ENCODE measurements at places on chromosomes 11 and 22. TPM values are rescaled to one million over a fixed set of nuclear protein-coding genes. Genes with fewer than 3 reads are reported as not detected.

DNA sequence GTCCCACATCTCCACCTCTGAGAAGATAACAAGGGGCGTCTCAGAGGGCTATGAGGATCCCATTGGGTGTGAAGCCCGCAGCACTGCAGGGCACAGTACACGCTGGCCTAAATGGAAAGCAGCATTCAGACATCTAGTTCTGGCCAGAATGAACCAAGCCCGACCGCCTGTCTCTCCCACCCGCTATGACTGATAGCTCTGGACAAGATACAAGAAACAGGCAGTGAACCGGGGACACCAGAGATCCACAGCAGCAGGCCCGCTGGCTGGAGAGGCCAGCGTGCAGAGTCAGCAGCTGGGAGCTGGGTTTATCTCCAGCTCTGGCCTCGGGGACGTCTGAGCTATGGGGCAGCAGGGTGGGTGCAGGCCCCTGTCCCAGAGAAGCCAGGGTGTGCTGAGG, 9.6 kb downstream of the CERK start:
- DNase-seq, result no peak

DNA sequence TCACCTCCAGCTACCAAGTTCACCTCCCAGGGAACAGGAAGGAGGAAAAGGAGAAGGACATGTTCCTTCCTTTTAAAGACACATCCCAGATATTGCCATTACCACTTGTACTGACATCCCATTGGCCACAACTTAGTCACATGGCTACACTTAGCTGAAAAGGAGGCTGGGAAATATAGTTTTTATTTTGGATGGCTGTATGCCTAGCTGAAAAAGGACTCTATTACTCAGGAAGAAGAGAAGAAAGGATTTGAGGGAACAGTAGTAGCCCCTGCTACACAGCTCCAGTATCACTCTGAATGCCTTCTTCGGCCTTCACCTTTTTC, 2.1 kb upstream of the APOA5 start:
- DNase-seq, result peak; percentile 31

- no peak for DNase-seq
Measured at GRCh38 chr11:70409871-70410270, 11.5 kb downstream of the CTTN start.

DNA sequence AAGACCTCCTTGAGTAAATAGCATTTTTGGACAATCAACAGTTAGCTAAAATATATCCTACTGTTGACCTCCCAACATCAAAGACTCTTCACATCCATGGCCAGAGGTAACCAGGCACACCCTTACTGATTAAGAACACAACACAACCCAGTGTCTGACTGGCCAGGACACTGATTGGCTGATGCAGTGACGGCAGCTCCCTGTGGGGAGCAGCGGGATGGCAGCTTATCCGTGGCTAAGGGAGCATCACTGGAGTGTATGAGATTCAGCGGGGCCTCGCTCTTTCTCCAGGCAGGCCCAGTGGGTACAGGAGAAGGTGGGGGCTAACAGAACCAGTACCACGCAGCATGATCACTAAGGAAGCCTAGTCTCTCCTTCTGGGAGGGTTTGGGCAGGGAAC, 10.3 kb upstream of the IL2RB start:
- no peak for DNase-seq

DNA sequence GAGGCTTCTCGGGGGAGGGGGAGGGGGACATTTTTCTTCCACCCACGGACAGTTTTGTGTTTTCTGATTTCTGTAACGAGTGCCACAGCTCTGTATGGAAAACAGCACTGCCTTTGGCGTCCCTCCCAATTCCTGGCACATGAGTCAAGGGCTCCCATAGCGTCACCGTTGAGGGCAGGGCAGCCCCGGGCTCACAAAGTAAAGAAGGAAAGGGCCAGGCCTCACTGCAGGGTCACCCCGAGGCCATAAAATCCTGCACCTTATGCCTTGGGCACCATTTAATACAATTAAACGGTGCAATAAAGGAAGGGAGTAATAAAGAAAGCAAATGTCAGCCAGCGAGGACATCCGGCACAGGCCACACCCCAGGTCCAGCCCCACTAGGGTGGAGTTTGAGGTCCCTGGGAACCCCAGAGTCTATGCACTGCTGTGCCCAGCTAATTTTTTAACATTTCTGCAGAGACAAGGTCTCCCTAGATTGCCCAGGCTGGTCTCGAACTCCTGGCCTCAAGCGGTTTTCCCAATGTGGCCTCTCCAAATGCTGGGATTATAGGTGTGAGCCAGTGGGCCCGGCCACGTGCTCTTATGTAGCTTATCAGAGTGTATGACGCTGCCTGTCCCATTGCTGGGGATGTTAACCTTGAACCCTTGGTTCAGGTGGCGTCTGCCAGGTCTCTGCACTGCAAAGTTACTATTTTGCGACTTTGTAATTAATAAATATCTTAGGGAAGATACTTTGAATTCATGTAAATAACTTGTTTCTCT, 13.6 kb upstream of the MUC2 start:
- DNase-seq, result peak; percentile 77

DNA sequence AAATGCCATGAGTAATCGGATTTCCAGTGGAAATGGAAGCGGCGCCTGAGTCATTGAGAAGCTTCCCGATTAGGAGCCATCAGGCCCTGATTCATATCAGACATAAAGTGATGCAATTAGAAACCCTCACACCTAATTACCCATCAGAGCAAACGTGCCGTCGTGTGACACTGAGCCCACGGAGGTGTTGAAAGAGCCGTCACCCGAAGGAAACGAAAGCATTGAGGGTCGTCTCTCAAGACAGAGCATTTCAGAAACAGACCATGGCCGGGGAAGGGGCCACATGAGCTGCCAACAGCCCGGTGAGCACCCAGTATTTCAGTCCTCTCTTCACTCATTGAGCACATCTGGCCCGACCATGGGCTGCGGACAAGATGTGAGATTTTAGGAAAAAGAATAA, 829.3 kb downstream of the TBC1D22A start:
- DNase-seq, result no peak

GRCh38 chr11:35822815-35823495, 120.9 kb upstream of the LDLRAD3 start:
- DNase-seq, result peak; percentile 13

GRCh38 chr11:70367071-70367470, 31.3 kb upstream of the CTTN start:
- DNase-seq, result no peak

DNA sequence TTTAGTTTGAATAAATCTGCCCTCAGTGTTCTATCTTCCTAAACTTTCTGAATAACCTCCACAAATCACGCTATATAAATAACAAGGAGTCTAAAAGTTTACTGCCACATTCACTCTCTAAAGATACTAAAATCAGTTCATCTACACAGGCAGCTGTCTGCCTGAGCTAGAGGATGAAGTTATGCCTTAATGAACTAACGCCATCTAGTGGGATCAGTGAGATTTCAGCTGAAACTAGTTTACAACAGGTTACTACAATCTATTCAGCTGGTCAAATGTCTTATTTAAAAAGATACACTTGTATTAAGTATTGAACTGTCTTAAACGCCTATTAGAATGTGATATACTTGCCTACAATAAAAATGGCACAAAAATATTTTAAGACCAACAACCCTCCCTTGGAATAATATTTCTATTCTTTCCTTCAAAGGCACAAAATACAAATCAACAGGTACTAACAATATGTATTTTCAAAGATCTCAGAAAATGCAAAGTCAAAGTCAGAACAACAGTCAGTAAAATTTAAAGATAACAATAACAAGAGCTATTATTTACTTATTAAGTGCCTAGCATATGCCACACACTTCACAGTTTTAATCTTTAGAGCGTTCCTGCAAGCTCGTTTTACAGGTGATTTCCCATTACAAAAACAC, 84.1 kb downstream of the LARGE2 start:
- DNase-seq, result peak; percentile 62

- DNase-seq, result no peak
Measured at GRCh38 chr22:46209262-46209661, 40.8 kb downstream of the CDPF1 start.

DNA sequence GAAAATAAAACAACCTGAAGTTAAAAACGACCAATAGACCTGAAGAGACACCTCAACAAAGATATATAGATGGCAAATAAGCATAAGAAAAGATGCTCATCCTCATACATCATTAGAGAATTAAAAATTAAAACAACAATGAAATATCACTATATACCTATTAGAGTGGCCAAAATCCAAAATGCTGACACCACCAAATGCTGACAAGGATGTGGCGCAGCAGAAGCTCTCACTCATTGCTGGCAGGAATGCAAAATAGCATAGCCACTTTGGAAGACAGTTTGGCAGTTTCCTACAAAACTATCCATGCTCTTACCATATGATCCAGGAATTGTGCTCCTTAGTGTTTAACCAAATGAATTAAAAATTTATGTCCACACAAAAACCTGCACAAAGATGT, 55.0 kb upstream of the APOA1 start:
- no peak for DNase-seq

DNA sequence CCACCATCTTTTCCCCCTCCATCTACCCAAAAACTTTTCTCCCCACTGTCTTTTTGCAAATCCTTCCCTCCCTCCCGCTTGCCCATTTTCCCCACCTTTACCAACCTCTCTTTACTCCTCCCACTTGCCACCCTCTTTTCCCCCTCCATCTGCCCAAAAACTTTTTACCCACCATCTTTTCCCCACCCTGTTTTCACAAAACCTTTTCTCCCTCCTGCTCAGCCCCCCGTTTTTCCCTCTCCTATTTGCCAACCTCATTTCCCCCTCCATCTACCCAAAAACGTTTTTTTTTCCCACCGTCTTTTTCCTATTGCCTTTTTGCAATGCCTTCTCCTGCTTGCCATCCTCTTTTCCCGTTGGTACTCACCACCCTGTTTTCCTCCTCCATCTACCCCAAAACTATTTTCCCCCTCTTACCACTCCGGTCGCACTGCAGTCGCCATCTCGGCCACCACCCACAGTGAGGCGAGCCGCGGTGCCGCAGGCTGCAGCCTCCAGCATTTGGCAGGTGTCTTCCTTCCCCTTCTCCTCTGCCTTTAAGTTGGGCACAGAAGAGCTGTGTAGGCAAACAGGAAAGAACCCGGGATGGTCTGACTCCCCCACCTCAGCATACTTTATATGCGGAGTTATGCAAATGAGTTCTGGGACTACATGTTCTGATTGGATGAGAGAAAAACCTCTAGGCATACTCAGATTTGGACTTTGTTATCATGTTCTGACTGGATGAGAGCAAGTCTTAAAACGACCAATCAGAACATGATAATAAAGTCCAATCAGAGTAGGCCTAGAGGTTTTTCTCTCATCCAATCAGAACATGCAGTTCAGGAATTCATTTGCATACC, 121.2 kb upstream of the VPREB1 start:
- no peak for DNase-seq

DNA sequence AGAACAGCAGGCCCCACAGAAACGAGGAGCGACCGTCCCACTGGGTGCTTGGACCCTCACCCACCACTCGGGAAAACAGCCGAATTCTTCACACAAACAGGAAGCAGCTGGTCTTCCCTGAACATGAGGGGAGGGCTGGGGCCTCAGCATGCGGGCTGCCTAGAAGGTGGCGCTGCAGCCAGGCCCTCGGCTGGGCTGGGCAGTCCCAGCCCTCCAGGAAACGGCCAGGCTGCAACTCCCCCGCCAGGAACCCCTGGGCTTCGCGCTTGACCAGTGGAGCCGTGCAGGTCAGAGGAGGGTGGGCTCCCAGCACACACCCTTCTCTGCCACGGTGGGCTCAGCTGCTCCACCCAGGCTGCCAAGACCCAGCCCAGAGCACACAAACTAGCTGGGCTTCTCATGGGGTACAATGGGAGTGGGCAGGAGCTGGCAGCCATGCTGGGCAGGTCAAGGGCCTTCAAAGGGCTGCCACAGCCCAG, 29.6 kb downstream of the IGF2 start:
- DNase-seq, result no peak

- no peak for DNase-seq
Measured at GRCh38 chr11:134414766-134415765, 3.0 kb upstream of the B3GAT1 start.

- DNase-seq, result no peak
Measured at GRCh38 chr11:113240790-113241635, 73.4 kb upstream of the TTC12 start.

- no peak for DNase-seq
Measured at GRCh38 chr11:39542460-39542859, 1917.0 kb downstream of the LRRC4C start.

DNA sequence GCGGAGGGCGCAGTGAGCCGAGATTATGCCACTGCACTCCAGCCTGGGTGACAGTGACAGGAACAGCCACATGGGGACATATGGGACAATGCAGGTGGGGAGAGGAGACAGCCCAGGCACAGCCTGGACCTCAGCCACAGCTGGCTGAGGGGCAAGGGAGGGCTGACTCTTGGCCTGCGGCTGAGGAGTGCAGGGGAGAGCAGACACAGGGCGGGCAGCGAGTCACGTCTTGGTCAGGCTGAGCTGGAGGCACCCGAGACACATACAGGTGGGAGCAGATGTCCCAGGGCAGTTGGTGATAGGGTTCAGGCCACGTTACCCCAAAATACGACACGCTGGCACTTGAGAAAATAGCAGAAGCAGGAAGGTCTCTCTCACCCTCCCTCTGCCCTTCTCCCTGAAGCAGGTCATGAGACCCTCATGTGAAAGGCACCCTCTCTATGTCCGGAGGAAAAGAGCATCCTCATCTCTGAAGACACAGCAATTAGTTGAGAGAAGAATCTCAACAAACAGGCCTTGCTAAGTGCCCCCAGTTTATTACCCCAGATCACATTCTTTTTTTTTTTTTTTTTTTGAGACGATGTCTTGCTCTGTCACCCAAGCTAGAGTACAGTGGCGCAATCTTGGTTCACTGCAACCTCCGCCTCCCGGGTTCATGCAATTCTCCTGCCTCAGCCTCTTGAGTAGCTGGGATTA, 10.5 kb downstream of the KIAA0930 start:
- DNase-seq, result no peak

- peak; percentile 63 for DNase-seq
Measured at GRCh38 chr11:133064152-133064877, 468.0 kb downstream of the OPCML start.

- DNase-seq, result no peak
Measured at GRCh38 chr22:50626314-50626849, 1.6 kb downstream of the ARSA start.

GRCh38 chr22:41184679-41185078, 20.4 kb upstream of the L3MBTL2 start:
- no peak for DNase-seq

GRCh38 chr11:63551091-63551888, 11.9 kb downstream of the PLAAT2 start:
- no peak for DNase-seq

GRCh38 chr11:76695133-76695532, 24.6 kb upstream of the LRRC32 start:
- DNase-seq, result no peak

GRCh38 chr11:96054870-96055705, 131.2 kb upstream of the MTMR2 start:
- peak; percentile 66 for DNase-seq

- DNase-seq, result no peak
Measured at GRCh38 chr11:65416841-65417701, 5.5 kb upstream of the NEAT1 start.

- peak; percentile 88 for DNase-seq
Measured at GRCh38 chr11:67468759-67469507, at the start of gene TMEM134. TMEM134 (minus strand) TSS chr11:67469251; CDS start chr11:67469192, 59 bp downstream.

MS4A4A gene
- not detected for total RNA-seq

KCNK4 gene
- total RNA-seq, result not detected

IGLL5 gene
- total RNA-seq, result not detected

ART1 gene
- not detected for total RNA-seq

POTEH gene
- total RNA-seq, result 0.29 TPM

FXYD2 gene
- not detected for total RNA-seq

NCR3LG1 gene
- 1.1 TPM for total RNA-seq

BCO2 gene
- total RNA-seq, result 0.10 TPM

PANX2 gene
- 0.49 TPM for total RNA-seq

PVALB gene
- total RNA-seq, result not detected

MTCH2 gene
- 158 TPM for total RNA-seq
